Activated naive CD4-positive, alpha-beta T cell (primary cell): ENCODE measurements at places on chromosomes 12 and 14.

- no peak for DNase-seq
These were observed 148.9 kb upstream of the MAX start for GRCh38 chr14:65251213-65251612.

DNA sequence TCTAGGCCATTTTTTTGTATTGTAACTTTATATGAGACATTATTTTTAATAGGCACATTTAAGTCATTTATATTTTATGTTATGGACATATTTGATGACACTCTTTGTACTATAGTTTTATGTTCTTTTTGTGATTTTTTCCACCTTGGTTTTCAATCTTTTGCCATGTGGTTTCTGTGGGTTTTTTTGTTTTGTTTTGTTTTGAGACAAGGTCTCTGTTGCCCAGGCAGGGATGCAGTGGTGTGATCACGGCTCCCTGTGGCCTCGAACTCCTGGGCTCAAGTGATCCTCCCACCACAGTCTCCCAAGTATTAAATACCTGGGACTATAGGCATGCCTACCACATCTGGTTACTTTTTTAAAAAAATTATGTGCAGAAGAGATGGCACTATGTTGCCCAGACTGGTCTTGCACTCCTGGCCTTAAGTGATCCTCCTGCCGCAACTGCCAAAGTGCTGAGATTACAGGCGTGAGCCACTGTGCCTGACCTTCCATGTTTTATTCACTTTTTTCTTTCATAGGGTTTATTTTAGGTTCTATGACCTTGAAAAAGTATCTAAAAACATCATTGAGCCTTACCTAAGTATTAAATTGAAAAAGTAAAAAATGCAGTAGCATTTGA is 16.3 kb downstream of the MSRB3 start:
- no peak for DNase-seq

DNA sequence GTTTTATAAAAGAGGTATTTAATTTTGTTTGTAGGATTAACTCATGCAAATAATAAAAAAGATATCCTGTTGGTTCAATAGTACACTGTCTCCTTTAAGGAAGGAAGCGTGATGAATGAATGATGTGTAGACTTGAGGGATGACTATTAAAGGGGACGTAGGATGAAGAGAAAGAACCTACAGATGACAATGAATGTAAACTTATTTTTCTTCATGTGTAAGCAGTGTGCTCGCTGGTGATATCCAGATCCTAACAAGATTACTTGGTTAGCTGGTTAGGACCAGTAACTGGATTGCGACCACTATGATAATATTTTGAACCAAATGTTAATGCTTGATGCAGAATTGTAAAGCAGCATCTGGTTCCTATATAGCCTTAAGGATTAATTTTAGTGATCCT is 2.6 kb downstream of the ARF6 start:
- no peak for DNase-seq

DNA sequence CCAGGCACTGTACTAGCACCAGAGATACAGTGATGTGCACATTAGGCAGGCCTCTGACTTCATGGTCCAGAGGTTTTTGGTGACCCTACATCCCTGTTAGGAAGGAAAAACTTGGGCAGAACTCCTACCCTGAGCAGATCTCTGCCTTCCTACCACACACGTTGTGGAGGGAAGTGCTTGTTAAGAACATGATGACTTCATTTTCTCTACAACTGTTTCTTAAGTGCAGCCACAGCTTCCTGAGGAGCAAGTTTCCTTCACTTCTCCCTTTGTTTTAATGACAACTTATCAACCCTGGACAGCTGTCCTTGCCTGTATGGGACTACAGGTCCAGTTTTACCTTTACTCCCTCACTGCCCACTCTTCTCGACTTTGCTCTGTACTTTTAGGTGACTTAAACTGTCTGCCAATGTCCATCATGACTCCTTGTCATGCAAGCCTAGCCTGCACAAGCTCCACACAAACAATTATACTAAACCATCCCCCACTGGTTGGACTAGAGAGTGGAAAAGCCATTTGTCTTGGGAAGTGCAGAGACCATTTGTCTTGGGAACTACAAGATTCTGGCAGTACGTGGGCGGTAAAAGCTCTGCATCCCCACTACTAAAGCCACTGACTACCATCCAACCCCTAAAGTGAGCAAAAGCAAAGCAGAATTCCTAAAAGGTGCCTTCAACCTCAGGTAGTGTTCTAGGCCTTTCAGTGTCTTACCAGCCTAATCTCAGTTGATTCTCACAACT is 359.8 kb downstream of the EGLN3 start:
- DNase-seq, result no peak
